ENCODE measurements at places on chromosomes 11 and 22.

DNA sequence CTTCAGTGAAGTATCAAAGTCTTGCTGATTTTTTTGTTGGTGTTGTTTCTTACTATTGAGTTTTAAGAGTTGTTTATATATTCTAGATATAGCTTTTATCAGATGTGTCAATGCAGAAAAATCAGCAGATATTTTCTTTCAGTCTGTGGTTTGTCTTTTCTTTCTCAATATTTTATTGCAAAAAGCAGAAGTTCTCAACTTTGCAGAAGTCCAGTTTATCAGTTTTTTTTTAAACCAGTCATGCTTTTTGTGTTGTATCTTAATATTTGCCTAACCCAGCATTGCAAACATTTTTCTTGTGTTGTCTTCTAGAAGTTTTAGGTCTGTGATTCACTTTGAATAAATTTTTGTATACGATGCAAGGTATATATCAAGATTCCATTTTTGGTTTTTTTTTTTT, 7.0 kb downstream of the ASRGL1 start:
- DNase-seq = no peak

- no peak for DNase-seq
Observed at GRCh38 chr22:48071828-48072227, 1309.4 kb downstream of the TBC1D22A start.

- no peak for DNase-seq
Observed at GRCh38 chr11:18739685-18740084, 13.7 kb upstream of the IGSF22 start.

DNA sequence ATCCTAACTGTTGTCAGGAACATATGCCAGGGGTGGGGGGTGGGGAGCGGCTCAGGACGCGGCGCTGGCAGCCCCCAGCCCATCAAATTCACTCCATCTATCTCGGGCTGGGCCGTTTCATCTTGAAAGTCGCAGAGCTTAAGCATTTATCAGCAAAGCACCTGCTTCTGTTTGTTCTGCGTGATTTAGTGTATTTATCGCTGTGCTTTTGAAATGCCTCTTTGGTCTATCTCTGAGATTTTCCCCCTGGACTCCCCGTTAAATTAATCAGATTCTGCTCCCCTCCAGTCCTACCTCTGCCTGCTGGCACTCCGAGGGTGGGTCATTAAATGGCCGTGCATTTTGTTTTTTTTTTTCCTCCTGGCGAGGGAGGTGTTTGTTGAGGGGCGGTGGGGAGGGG, 446.2 kb downstream of the TBC1D22A start:
- DNase-seq = no peak

DNA sequence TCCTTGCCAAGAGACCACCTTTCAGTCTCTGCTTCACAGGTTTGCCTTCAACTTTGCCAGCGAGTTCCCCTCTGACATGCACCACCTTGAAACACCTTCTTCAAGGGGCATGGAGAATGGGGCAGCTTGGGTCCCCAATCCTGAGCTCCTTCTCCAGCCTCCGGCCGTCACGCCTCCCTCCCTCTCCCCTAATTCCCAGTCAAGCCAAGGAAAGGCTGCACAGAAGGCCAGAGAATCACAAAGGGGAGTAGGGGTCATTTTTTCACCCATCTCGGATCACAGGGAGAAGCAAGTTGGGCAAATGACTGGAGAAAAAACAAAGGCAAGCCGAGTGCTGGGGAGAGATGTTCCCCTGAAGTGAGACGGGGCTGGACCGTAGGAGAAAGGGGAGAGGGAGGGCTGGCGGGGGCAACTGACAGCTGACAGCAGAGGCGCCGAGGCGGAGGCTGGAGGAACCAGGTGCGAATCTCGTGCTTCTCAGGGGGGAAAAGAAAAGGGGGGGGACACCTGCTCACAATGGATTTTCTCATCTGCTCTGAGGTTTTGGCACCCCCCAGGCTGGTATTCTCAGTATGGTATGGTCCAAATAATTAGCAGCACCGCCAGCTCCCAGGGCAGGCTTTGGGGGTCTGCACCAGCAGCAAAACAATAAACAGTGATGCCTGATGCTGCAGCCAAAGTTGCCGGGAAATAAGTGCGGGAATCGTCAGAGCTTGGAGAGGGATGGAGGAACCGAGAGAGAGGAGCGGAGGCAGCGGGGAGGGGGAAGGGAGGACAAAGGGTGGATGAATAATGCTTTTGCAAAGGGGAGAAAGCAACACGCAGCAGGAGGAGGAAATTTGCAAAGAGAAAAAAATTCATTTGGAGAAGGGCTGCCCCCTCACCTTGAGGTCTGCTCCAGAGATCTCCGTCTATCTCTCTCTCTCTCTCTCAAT, 644 bp downstream of the YPEL4 start:
- DNase-seq = peak; percentile 46

DNA sequence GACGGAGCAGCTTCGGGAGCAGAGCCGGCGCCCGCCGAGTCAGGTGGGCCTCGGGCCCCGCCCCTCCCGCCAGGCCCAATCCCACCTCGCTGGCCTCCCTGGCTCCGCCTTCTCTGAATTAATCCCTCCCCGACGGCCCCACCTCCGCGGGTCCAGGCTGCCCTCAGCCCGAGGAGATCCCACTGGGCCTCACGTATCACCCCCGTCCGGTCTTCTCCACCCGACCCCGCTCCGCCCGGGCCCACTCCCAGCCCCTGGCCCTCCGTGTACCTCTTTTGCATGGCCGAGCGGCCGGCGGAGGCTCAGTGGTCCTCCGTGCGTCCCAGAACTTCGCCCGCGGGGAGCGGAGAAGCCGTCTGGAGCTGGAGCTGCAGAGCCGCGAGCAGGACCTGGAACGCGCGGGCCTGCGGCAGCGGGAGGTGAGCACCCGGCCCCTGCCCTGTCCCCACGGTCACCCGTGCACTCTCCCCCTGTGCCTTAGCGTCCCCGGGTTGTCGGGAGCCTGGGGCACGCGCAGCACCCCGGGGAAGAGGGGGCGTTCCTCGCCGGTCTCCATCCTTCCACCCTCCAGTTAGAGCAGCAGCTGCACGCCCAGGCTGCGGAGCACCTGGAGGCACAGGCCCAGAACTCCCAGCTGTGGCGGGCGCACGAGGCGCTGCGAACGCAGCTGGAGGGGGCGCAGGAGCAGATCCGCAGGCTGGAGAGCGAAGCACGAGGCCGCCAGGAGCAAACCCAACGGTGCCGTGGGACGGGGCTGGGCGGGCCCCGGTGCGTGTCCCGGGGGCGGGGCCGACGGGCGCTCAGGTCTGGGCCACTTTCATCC, 2.2 kb upstream of the CD151 start:
- DNase-seq = no peak

GRCh38 chr11:6667733-6668374, 12.2 kb upstream of the DCHS1 start:
- peak; percentile 54 for DNase-seq

DNA sequence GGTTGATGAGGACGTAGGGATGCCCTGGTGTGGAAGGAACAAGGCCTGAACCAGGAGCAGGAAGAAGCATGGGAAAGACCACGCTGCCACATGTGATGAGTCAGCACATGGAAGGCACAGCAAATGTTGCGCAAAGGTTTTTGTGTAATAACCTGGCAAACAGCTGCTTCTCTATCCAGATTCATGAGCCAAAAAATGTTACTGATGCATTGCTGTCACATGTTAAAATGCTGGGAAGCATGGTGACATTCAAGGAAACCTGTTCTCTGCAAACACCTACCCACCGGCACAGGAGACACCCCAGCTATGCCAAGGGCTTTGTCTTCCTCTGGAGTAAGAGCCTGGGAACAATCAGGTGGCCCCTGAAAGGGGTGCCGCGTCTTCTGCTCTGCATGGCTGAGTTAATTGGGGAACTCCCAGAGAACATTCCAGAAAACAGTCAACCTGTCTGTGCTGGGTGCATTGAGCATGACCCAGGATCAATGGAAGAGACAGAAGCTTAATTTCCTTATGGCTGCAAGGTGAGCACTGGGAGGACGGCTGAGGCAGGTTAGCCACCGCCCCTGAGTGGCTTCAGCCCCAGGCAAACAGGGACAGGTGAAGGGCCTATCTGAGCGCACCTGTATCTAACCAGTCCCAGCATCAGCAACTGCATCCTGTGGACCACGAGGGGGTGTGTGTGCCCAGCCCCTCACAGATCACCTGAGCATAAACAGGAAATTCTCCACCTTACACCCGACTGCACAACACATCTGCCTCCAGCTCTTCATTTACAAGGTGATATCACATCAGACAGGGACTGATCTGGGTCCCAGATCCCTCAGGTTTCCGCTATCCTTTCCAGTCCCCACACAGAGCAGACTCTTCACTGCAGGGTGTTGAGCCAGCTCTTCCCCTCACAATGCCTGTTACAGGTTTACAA, 108.4 kb downstream of the GGTLC2 start:
- DNase-seq = peak; percentile 95

GRCh38 chr11:93529707-93530467, 13.3 kb downstream of the SMCO4 start:
- DNase-seq = peak; percentile 56

- peak; percentile 57 for DNase-seq
Observed at GRCh38 chr22:37806409-37807333, 1.1 kb upstream of the GCAT start.

DNA sequence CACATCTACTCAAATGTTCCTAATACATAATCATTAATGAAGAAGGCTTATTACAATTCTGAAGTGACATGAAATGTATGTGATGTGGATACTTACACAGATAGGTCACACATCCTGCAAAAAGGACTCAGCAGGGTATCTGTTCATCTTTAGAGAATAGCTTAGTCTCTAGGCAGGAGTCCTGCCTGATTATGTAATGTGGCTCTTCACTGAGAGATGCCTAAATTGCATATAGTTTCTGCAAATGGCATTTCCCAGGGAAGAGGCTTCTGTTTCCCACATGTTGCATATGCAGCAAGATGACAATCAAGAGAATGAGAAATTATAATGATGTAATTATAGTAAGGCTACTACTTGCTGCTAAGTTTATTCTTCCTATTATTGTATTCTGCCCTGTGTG, 58.8 kb upstream of the SLC36A4 start:
- DNase-seq = no peak

DNA sequence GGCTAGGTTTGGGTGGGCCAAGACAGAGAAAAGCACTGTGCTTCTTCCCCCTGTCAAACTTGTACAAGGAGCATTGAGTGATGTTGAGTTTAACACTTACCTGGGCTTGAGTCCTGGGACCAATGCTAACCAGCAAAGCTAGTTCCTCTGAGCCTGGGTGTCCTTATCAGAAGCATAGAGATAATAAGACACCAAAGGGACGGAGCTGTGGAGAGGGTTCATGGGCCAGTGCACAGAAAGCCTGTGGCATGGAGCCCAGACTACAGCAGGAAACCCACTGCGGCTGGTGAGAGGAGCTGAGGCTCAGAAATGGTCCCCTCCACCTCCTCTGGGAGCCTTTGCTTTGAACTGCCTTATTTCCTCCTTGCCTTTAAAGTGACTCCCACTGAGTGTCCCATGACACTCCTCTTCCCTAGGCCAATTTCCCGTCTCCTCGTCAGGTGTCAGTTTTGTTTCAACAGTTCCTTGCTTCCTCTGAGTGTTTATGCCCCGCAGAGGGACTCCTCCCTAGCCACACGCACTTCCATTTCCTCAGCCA, 9.4 kb downstream of the SLCO2B1 start:
- DNase-seq = no peak

DNA sequence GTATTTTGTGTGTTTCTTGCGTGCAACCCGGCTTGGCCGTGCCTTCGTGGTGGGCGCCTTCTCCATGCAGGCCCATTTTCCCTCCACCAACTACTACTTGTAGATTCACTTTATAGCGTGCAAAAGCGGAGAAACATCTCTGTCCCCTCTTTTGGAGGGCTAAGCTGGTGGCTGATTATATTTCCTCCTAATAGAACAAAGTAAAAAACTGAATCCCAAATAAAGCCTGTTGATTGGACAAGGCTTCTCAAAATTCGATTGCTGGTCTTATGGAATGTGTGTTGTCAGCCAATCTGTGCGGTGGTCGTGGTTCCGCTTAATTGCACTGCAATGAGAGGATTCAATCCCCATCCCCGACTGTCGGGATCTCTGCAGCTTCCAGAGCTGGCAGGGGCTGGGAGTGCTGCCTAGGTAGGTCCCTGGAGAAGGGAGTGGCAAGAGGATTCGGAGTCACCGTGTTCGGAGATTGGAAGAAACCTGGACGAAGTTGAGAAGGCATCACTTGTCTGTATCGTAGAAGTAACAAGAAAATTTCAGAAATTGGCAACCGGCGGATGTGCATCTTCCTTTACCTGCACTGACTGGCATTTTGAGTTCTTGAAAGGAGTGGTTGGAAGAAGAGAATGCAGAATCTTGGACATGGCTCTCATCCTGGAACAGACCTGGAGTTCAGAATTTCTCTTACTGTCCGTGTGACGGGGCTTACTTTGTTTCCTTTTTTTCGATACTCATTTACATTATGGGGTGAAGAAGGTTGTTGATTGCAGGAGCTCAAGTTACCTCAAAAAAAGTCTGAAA, 1.1 kb downstream of the HMGXB4 start:
- DNase-seq = peak; percentile 24

DNA sequence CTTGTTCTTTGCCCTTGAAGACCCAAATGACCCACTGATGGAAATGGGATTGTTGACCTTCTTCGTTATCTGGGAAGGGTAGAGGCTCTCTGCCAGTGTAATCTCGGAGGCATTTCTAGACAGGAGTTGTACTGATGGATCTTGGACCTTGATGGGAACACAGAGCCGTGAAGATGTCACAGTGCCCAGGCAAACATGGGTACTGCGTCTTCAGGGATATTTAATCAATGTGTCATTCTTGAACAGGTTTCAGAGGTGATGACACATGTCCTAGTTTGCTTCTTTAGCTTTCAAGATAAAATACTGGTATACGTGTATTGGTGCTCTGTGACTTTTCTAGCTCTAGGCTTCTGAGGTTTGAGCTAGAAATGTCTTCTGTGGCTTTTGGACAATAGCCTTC, 6.2 kb downstream of the LDLRAD3 start:
- DNase-seq = no peak

DNA sequence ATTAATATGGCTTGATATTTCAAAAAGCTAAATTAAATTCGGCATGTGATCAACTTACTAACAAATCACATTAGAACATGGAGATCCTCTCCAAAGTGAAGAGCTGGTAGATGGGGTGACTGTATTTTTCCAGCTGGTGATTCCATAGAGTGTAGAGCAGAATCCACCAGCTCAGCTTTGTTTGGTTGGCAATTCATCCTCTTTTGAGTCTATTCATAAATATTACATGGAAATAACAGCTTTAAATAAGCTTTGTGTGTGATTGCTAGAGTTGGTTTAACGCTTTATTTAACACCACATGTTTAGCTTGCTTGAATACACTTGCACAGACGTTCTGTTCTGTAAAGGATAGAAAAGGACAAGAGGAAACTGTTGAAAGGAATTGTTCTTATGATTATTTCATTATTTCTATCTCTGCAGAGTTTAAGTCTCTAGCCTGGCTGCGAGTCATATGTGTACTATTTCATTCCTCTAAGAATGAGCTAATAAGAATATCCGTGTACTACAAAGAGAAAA, 738.3 kb upstream of the KIRREL3 start:
- DNase-seq = no peak

- peak; percentile 8 for DNase-seq
Observed at GRCh38 chr22:38973289-38974169, 8.6 kb upstream of the APOBEC3B start.

- no peak for DNase-seq
Observed at GRCh38 chr11:77449060-77449521, 24.8 kb downstream of the PAK1 start.

Measured in fibroblast of mammary gland (primary cell).